ENCODE measurements at places on chromosomes 7 and 10. TPM values are rescaled to one million over a fixed set of nuclear protein-coding genes. Genes with fewer than 3 reads are reported as not detected.

The TSPAN13 gene
- 18.7 TPM for total RNA-seq

The SPAM1 gene
- total RNA-seq: not detected

The SPOCK2 gene
- 1.8 TPM for total RNA-seq

The HOGA1 gene
- 0.79 TPM for total RNA-seq

- H3K4me1 ChIP-seq: no peaks in the 10 kb centered on the region
- DNase-seq: no peak
- no peak overlapping the region for H3K4me3 ChIP-seq
- no peaks in the 10 kb centered on the region for H3K27me3 ChIP-seq
- no peak overlapping the region for H3K27ac ChIP-seq
- H3K36me3 ChIP-seq: no peaks in the 10 kb centered on the region
Observed at GRCh38 chr7:45052011-45052410, 36.8 kb downstream of the NACAD start.

GRCh38 chr7:110050785-110051184 lies 1040.1 kb upstream of the LRRN3 start:
- H3K4me3 ChIP-seq: no peak overlapping the region
- H3K27ac ChIP-seq: no peak overlapping the region
- no peak for DNase-seq

DNA sequence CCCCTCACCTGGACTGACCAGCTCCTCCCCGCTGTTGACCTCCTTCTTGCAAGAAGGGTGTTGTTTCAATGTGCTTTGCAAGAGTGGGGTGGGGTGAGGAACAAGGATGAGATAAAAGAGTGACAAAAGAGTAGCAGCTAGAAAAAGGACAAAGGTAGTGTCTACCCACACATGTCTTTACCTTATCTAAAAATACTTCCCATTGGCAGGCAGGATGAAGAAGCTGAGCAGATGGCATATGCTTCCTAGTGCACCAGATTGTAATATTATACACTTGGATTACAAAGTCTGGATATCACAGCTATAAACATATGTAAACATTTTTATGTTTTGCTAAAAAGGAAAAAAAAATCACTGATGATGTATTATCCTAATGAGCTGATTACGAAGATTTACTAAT lies 34.5 kb downstream of the CHN2 start:
- H3K36me3 ChIP-seq: peaks cover 7% of the 10 kb centered on the region
- H3K27ac ChIP-seq: no peak overlapping the region
- no peak overlapping the region for H3K4me3 ChIP-seq
- H3K27me3 ChIP-seq: no peaks in the 10 kb centered on the region
- no peak for DNase-seq
- no peaks in the 10 kb centered on the region for H3K4me1 ChIP-seq

DNA sequence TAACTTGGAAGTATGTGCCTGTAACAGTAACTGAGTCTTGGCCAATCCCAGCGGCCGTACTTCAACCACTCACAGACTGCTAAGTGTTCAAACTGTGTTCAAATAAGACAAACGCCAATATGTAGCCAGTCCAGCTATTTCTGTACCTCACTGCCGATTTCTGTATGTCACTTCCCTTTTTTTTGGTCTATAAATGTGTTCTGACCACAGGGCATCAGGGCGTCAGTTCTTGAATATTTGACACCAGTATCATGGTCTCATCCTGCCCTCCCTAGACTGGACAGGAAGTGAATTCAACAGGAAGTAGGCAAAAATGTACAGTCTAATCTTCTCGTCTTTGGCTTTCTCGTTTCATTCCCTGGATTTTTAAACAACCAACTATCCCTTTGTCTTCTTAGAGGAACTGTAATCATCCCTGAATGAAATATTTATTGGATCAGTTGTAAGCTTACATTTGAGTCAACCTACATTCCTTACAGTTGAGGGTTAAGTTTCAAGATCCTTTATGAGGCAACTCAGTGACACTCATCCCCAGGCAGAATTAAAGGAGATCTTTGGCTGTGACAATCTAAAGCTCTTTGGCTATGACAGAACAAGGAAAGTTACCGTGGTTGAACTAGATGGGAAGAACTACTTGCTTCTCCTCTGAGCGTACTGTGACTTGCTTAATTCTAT lies 232.7 kb downstream of the NSUN6 start:
- H3K4me3 ChIP-seq: no peak overlapping the region
- no peaks in the 10 kb centered on the region for H3K27me3 ChIP-seq
- H3K36me3 ChIP-seq: no peaks in the 10 kb centered on the region
- H3K27ac ChIP-seq: no peak overlapping the region
- DNase-seq: no peak
- no peaks in the 10 kb centered on the region for H3K4me1 ChIP-seq

GRCh38 chr10:110209454-110209925 lies 2.1 kb downstream of the MXI1 start:
- H3K36me3 ChIP-seq: no peaks in the 10 kb centered on the region
- peak; percentile 41 for DNase-seq
- H3K27ac ChIP-seq: no peak overlapping the region
- peak overlapping the region; percentile 75 for H3K4me3 ChIP-seq
- H3K27me3 ChIP-seq: peaks cover 28% of the 10 kb centered on the region

DNA sequence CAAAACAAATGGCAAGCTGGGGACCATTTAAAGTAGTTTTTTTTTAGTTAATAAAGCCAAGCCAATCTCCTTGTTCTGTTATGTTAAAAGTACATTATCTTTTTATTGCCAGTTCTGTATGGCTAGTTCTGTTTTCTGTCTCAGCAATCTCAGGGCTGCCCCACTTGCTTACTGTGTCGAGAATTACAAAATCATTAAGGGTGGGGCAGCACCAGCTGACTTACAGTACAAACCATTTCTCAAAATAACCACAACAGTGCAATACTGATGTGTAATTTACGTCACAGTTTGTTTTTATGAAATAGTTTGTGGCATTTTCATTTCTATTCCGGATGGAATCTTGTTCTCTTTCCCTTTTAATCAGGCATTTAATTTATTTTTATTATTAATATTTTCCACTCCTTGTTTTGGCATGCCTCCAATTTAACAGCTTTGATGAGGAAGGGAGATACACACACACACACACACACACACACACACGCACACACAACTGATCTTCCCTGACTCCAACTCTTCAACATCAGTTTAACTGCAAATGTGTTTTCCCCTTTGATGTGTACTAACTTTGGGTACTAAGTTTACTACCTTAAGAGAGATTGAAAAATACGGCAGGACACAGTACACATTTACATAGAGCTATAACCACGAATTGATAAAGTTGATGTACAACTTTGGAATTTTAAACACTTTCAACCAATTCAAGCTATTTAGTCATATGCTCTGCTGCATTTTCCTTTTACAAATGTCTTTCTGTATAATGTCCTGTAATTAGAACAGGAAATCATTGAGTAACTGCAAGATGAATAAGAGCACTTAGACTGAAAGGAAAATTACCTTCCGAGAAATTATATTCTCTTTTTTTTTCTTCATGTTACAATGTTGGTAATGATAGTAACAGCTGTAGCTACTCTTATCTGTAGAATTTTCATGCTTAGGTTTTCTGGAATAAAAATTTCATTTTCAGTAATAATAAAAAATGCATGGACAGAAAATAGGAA lies 91.5 kb downstream of the ARID5B start:
- H3K36me3 ChIP-seq: peaks cover 5% of the 10 kb centered on the region
- H3K27ac ChIP-seq: no peak overlapping the region
- no peak overlapping the region for H3K4me3 ChIP-seq

DNA sequence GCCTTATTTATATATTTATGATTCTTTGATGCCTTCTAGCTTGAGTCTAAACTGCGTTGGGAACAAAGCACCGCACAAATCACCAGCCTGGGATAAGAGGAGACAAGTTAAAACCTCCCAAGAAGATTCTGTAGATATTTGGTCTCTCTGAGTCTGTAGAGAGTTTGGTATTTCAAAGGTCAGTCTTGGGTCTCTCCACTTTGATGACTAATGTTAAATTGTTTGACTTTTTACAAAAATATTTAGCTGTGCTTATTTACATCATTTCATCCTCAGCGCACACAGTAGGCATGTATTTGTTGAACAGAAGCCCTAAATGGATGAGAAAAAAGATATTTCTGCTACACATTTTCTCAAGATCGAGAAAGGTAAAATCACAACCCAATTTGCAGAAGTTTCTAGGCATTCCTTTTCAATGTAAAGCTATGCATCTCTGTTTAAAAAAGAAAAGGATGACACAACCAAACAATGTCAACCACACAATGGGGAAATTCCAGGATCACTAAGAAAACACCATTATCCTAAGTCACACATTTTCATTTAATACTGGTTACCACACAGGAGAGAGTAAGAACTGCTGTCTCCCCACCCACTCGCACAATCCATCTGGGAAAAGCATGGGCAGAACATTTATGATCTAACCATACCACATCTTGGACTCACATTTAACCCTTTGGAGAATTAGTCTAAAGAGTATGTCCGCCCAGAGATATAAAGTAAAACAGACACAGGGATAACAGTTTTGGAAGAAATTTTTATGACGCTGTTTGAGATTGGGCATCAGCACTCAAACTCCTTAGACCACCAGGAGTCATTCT lies 4.4 kb downstream of the CDK6 start:
- peaks cover 4% of the 10 kb centered on the region for H3K4me1 ChIP-seq
- H3K27me3 ChIP-seq: peaks cover 4% of the 10 kb centered on the region
- no peak overlapping the region for H3K27ac ChIP-seq
- no peak for DNase-seq
- peaks cover 1% of the 10 kb centered on the region for H3K36me3 ChIP-seq

- H3K27ac ChIP-seq: no peak overlapping the region
- H3K4me3 ChIP-seq: no peak overlapping the region
- peaks cover 62% of the 10 kb centered on the region for H3K36me3 ChIP-seq
- DNase-seq: no peak
- no peaks in the 10 kb centered on the region for H3K4me1 ChIP-seq
Observed at GRCh38 chr10:119940487-119940886, 48.0 kb downstream of the SEC23IP start.

DNA sequence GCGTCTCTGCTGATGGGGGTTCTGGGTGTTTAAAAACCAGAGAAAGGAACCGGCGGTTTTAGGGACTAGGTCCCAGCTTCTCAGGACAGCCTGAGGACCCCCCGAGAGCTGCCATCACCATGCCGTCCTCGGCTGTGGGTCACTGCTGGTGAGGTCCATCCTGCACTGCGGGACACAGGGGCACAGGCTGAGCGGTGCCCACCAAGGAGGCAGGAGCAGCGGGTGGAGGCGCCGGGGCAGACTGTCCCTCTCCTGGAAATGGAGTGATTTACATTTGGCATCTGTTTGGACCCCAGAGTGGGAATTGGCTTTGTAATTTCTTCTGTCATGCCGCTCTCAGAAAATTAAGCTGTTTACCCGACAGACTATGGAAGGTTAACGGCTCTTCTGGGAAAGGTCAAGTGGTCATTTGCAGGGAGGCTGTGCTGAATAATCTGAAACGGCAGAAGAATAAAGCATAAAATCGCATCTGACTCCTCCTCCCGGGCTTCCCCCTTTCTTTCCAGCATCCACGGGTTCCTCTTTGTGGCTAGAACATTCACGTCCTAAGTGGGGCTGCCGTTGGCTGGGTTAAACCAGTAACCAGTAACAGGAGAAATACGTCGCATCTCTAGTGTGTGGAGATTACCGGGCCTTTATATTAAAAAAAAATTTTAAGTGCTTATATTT lies 31.7 kb downstream of the LHPP start:
- H3K4me3 ChIP-seq: no peak overlapping the region
- no peak for DNase-seq
- H3K27me3 ChIP-seq: no peaks in the 10 kb centered on the region
- H3K4me1 ChIP-seq: no peaks in the 10 kb centered on the region

- H3K4me1 ChIP-seq: peaks cover 2% of the 10 kb centered on the region
- DNase-seq: no peak
- H3K27ac ChIP-seq: no peak overlapping the region
- no peak overlapping the region for H3K4me3 ChIP-seq
- no peaks in the 10 kb centered on the region for H3K27me3 ChIP-seq
- no peaks in the 10 kb centered on the region for H3K36me3 ChIP-seq
Observed at GRCh38 chr7:17108049-17108584, 190.3 kb upstream of the AHR start.

DNA sequence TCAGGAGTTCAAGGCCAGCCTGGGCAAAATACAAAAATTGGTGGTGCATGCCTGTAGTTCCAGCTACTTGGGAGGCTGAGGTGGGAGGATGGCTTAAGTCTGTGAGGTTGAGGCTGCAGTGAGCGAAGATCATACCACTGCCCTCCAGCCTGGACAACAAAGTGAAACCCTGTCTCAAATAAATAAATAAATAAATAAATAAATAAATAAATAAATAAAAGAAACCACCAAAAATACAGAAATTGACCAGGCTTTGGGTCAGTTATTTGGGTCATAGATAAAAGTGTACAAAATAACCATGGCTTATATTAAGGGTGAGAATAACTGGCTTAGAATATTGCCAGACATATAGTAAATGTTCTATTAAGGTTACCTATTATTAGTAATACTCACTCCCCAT lies 129.2 kb downstream of the NEUROD6 start:
- DNase-seq: no peak
- H3K27ac ChIP-seq: no peak overlapping the region
- H3K36me3 ChIP-seq: no peaks in the 10 kb centered on the region
- H3K4me1 ChIP-seq: no peaks in the 10 kb centered on the region

DNA sequence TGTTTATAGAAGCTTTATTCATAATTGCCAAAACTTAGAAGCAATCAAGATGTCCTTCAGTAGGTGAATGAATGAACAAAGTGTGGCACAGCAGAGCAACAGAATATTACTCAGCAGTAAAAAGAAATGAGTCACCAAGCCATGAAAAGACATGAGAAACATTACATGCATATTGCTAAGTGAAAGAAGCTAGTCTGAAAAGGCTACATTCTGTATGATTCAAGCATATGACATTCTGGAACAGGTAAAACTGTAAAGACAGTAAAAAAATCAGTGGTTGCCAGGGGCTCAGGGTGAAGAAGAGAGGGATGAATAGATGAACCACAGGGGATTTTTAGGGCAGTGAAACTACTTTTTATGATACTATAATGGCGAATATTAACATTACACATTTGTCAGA lies 80.9 kb upstream of the APBB1IP start:
- H3K27me3 ChIP-seq: no peaks in the 10 kb centered on the region
- H3K4me1 ChIP-seq: no peaks in the 10 kb centered on the region
- H3K36me3 ChIP-seq: no peaks in the 10 kb centered on the region
- H3K4me3 ChIP-seq: no peak overlapping the region
- no peak for DNase-seq

- no peaks in the 10 kb centered on the region for H3K4me1 ChIP-seq
- H3K27me3 ChIP-seq: no peaks in the 10 kb centered on the region
- H3K36me3 ChIP-seq: no peaks in the 10 kb centered on the region
- no peak overlapping the region for H3K4me3 ChIP-seq
Observed at GRCh38 chr7:79403451-79403850, 50.0 kb downstream of the MAGI2 start.

GRCh38 chr10:86888585-86889381 lies 68.6 kb downstream of the MMRN2 start:
- no peak for DNase-seq
- H3K4me1 ChIP-seq: no peaks in the 10 kb centered on the region
- H3K27ac ChIP-seq: no peak overlapping the region
- H3K4me3 ChIP-seq: no peak overlapping the region

DNA sequence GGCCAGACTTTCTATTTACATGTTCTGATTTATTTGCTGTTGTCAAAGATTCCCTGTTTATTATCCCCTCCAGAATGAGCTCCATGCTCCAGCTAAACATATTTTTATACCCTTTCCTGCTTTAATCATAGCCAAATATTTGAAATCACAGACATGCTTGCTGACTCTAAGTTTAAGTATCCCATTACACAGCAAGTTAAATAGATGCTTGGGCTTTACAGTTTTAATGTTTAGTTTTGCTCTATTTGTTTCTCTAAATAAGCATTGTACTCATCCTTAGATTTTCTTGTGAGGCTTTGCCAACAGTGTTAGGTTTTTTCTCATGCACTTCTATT lies 196.8 kb downstream of the TAX1BP1 start:
- H3K27ac ChIP-seq: no peak overlapping the region
- DNase-seq: no peak
- H3K27me3 ChIP-seq: no peaks in the 10 kb centered on the region
- H3K4me1 ChIP-seq: peaks cover 5% of the 10 kb centered on the region
- no peaks in the 10 kb centered on the region for H3K36me3 ChIP-seq
